ENCODE measurements at places on chromosomes 2 and 18. TPM values are rescaled to one million over a fixed set of nuclear protein-coding genes. Genes with fewer than 3 reads are reported as not detected.

GRCh38 chr2:234288974-234289455 is 207.9 kb downstream of the ARL4C start:
- peak; percentile 24 for DNase-seq

DNA sequence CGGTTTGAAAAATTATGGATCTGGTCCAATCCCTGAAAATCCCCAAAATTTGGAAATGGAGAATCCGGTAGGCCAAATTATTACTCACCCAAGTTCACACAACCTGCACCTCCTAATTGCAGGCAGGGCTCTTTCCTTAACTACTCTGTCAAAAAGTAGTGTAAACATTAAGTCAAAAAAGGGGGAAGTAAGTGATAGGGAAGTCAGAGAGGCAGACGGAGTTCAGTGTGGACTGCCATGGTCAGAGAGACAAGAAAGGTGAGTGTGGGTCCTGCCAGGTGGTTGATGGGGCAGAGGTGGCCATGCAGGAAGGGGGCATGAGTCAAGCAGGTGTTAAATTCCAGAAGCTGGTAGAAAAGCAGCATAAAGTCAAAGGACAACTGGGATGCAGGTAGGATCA is 104.7 kb upstream of the STPG4 start:
- no peak for DNase-seq

The LIMS2 gene
- 0.53 TPM for total RNA-seq

GRCh38 chr18:45202061-45202460 is 413.2 kb upstream of the SLC14A2 start:
- DNase-seq: no peak

GRCh38 chr2:53265544-53266299 is 501.9 kb upstream of the CHAC2 start:
- DNase-seq: no peak

The KLHL41 gene
- total RNA-seq: not detected

GRCh38 chr2:15799432-15799827 is 140.9 kb upstream of the MYCN start:
- no peak for DNase-seq

The ITGB1BP1 gene
- 158 TPM for total RNA-seq

DNA sequence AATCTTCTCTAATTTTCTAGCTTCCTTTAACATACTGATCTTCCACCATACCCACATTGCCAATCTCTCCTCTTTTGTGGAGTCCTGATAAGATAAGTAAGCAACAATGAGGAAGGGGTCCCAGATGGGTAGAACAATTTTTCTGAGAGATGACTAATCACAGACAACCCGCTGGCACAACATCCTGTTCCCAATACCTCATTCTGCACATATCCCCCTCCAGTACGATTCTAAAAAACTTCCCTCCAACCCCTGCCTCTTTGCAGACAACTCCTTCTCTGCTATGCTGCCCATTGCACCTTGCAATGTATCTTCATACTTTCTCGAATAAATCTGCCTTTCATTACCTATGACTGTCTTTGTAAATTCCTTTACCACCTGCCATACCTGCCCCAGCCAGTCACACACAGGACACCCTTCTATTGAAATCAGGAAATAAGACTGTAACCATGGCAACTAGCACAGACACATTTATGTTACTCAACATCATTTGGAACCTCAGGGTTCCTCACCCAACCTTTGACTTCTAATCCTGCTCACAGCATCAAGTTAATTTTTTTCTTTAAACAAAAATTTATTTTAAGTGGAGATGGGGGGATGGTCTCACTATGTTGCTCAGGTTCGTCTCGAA is 7.4 kb upstream of the EXOC6B start:
- DNase-seq: no peak

DNA sequence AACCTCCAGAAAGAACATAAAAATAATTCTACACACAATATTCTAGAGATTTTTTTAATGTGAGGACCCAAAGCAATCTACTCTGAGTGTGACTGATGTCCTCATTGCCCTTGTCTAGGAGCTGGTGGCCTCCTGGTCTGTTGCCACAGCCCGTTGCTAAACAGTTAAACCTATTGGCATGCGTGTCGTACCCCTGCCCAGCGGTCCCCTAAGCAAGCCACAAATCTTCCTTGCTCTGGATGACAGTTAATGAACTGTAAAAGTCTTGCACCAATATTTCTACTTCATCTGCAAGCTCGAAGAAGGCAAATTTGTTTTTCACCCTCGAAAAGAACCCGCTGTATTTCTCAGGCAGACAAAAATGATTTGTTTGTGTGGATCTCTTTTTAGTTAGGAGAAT is 489.1 kb upstream of the MEX3C start:
- DNase-seq: no peak

The ABHD1 gene
- not detected for total RNA-seq

- DNase-seq: no peak
Measured at GRCh38 chr2:188551671-188552070, 260.0 kb downstream of the GULP1 start.

The MC4R gene
- not detected for total RNA-seq

DNA sequence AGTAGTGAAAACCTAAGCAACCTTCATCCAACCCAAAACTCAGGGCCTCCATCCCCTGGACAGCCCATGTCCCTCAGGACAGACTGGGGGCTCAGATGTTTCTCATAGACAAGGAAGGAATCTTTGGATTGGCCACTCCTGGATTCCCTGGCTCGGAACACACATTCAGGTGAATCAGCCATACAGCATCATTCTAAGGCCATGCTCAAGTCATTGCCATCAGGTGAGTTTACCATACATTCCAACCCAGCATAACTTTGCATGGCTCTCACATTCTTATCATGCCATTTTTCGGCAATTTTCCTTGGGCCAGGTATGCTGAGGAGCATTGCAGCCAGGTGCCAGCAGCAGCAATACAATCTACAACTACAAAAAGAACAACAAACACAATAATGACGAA is 34.6 kb upstream of the SERPINE2 start:
- DNase-seq: no peak

GRCh38 chr2:52933878-52934277 is 833.7 kb upstream of the CHAC2 start:
- peak; percentile 32 for DNase-seq

DNA sequence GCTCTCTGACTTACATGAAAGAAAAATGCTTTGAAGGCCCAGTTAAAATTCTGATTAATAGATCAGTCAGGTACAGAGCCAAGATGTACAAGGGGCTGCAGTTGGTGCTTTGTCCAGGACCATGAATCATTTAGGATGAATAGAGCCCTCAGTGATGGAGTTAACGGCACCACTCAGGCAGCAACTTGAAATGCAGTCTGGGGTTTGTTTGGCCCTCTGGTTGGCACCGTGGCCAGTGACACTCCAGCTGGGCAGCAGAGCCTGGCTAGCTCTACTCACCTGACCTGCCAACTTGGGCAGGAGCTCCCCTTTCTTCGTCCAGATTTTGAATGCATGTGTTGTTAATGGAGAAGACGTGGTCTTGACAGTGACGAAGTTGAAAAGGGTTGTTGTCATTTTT is 493.0 kb upstream of the ACVR2A start:
- no peak for DNase-seq

The STARD6 gene
- total RNA-seq: 1.3 TPM

The CD302 gene
- 4.4 TPM for total RNA-seq

DNA sequence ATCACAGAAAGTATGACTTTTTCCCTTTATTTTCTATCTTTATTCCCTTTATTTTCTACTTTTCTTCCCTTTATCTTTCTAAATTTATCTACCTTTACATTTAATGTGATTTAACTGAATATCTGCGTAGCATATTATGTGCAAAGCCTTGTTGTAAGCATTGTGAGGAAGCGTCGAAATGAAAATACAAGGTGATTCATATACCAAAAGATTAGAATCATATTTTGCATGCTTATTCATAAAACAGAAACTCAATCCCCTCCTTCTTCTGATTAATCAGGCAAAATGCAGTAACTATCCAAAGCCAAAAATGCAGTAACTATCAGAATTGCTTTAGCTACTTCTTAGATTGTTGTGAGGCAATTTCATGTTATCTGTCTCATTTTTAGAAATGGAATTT is 393.0 kb downstream of the CDH19 start:
- DNase-seq: no peak

DNA sequence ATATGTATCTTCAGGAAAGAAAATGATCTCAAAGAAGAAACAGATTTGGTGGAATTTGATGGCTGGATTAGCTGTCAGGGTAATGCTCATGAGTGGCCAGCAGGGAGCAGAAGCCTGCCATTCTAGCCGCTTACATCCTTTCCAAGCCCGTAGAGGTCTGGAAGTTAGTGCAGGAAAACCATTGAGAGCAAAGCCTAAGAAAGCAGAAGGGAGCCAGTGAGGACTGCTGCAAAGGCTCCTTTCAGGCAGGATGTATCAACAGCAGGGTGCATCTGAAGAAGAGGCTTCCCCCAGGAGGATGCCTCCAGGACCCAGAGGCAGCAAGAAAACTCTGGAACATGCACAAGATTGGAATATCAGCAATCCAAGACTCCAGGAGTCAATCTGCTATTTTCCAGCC is 22.9 kb upstream of the LBH start:
- peak; percentile 58 for DNase-seq

DNA sequence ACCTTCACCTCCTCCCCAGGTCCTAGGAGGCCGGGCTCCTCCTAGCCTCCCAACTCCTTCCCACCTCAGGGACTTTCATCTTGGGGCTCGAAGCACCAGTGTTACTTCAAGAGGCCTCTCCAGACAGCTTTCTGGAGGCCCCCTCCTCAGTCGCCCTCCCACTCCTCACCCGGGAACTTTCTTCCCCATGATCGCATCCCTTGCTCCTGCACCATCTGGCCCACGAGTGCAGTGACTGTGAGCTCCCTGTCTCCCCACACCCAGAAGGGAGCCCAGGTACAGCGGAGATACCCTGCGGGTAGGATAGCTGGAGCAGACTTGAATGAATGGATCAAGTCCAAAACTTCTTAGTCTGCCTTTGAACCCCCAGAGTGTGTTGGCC is 6.1 kb downstream of the ERFE start:
- no peak for DNase-seq

The CSRNP3 gene
- not detected for total RNA-seq

DNA sequence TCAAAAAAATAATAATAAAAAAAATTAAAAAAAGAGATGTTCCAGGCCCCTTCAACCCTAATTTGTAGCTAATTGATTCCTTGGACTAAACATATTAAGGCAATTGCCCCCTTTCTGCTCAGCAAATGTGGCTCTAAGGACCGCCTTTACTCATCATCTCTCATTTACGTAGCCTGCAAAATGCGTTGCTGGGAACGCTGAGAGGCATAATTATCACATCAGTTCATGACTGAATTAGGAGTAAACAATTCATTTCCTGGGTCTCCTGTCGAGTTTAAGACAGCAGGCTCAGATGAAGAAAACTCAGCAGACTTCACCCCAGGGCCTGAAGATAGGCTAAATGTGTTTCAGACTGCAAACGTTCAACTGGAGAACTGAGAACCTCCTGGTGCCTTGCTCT is 413.5 kb downstream of the NBAS start:
- DNase-seq: no peak

- no peak for DNase-seq
Measured at GRCh38 chr18:63192126-63192884, 127.3 kb downstream of the BCL2 start.
